ENCODE measurements at places on chromosomes 1 and 21.

DNA sequence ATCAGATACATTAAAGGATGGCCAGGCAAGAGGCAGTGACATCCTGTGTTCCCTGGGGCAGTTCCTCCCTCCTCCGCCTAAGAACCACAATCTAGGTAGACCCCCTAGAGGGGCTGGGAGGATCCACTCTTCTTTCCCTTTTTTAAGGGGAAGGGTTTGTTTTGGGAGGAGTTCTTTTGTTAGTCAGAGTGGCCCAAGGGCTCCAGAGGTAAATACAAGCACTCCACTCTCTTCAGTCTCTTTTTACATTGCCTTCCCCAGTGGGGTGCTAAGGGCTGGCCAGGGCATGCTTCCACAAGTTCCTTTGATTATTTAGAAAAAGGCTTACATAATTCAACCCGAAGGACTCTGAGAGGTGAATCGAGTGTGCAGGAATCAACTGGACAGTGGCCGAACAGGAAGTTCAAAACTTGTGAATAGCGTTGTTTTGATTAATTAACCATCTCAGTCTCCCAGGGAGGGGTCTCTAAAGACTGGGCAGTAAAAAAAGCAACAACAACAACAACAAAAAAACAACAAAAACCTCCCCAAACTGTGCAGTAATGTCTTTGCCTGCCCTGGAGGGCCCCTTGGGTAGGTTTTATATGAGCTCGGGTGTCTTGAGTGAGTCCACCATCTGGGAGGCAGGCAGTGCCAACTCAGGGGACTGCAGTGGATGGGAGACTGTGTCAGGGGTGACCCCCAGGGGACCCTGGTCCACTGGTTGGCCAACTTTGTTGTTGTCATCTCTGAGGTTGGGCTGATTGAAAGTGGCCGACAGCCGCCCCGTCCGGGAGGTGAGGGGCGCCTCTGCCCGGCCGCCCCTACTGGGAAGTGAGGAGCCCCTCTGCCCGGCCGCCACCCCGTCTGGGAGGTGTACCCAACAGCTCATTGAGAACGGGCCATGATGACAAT lies 33.2 kb upstream of the ENO1 start:
- no peak for DNase-seq

- no peak for DNase-seq
These were observed 18.0 kb upstream of the PRDM15 start for GRCh38 chr21:41897047-41897669.

DNA sequence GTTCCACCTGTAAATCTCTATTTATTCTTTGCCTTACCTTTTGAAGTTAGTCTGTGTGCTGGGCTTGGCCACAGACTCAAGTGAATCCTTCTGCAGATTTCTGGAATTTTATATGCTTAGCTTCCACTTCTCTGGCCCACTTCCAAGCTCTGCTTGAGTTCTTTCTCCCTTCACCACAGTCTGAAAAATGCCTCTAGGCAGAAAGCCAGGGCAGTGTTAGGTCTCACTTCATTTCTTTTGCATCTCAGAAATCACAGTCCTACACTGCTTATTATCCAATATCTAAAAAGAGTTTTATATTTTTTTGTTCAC lies 48.9 kb downstream of the INKA2 start:
- DNase-seq = peak; percentile 93

DNA sequence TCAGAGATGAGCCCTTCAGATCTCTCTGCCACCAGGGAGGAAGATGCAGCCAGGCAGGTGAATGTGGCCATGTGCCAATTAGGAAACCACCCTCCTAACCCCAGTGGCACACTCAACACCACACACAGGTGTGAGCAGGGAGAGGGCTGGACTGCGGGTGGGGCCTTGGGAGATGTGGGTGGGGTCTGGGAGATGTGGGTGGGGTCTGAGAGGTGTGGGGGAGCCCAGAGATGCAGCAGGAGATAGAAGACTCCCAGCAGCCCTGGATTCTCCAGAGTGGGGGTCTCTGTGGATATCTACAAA lies 43.2 kb upstream of the COL6A1 start:
- no peak for DNase-seq

DNA sequence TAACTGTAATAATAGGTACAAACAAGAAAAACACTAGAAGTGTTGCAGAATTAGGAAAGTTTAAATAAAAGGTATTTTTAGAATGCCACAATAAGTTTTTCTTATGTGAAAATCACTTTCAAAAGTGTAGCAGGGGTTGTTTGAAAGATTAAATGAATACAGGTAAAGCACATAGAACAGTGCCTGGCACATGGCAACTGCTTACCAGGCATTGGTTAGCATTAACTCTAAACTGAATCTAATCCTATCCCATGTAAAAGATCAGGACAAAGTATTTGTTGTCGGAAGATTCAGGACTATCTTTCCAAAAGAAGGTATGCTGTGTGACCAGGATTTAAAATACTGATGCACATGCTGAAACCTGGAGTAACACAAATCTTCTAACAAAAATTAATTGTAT lies 3.3 kb downstream of the AKT3 start:
- no peak for DNase-seq

Measured in fibroblast of skin of back (primary cell).